ENCODE measurements at places on chromosomes 1 and 21.

GRCh38 chr1:243745356-243745755 is 104.7 kb downstream of the AKT3 start:
- no peak for DNase-seq

DNA sequence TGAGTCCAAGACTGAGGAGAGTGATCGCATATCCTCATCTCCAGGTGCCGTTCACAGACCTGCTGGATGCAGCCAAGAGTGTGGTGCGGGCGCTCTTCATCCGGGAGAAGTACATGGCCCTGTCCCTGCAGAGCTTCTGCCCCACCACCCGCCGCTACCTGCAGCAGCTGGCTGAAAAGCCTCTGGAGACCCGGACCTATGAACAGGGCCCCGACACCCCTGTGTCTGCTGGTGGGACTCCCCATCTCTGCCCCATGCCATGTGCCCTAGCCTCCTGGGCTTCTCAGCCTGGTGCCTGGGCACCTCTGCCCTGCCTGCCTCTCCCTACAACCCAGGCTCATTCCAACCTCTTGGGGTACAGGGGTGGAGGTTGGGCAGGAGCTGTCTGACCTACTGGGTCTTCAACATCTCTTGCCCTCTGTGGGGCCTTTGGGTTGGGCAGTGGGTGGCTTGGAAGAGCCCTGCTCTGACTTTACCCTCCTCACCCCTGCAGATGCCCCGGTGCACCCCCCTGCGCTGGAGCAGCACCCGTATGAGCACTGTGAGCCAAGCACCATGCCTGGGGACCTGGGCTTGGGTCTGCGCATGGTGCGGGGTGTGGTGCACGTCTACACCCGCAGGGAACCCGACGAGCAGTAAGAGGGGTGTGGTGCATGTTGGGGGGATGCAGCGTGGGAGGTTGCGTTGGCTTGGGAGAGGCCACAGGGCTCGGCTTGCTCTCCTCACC is 7.2 kb downstream of the AMPD2 start:
- no peak for DNase-seq

DNA sequence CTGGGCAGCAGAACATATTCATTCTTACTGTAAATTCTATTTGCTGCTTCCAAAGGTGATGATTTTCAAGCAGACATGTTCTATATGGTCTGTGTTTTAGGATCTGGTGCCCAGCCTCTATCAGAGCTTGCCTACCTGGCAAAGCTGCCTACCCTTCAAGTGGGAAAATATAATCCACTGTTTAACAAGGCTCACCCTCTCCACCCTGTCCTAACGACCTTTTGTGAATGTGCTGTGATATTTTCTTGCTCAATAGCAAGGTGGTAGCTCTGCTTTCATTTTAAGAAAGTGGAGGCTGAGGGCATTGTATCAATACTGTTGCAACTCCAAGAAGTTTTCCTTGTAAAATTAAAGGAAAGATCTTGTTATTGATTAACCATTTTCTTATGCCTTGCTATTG is 26.0 kb upstream of the AGO1 start:
- DNase-seq, result no peak

DNA sequence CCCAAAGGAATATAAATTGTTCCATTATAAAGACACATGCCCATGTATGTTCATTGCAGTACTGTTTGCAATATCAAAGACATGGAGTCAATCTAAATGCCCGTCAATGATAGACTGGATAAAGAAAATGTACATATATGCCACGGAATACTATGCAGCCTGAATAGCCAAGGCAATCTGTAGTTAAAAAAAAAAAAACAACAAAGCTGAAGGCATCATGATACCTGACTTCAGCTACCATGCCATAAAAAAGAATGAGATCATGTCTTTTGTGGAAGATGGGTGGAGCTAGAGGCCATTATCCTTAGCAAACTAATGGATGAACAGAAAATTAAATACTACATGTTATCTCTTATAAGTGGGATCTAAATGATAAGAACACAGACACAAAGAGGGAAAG is 36.0 kb downstream of the GPR88 start:
- DNase-seq, result no peak

- no peak for DNase-seq
Observed at GRCh38 chr1:95004013-95004412, 68.7 kb downstream of the ALG14 start.

- DNase-seq, result no peak
Observed at GRCh38 chr1:1883092-1883873, 7.6 kb downstream of the GNB1 start.

DNA sequence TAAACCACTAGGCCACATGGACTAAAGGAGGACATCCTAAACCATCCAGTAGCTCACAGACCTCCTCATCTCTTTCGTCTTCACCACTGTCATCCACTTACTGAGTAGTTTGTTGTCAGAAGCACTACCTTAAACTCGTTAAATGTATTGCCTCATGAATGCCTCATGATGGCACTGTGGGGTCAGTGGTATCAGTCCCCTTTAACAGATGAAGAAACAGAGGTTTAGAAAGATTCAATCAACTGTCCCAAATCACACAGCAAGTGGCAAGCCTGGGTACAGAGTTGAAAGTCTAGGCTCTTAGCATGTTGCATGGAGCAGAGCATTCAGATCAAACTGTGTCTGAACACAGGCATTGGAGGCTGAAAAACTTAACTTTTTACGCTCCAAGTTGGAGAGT is 183.6 kb upstream of the KIAA0040 start:
- DNase-seq, result no peak

- DNase-seq, result no peak
Observed at GRCh38 chr1:218394416-218394815, 49.3 kb downstream of the TGFB2 start.

DNA sequence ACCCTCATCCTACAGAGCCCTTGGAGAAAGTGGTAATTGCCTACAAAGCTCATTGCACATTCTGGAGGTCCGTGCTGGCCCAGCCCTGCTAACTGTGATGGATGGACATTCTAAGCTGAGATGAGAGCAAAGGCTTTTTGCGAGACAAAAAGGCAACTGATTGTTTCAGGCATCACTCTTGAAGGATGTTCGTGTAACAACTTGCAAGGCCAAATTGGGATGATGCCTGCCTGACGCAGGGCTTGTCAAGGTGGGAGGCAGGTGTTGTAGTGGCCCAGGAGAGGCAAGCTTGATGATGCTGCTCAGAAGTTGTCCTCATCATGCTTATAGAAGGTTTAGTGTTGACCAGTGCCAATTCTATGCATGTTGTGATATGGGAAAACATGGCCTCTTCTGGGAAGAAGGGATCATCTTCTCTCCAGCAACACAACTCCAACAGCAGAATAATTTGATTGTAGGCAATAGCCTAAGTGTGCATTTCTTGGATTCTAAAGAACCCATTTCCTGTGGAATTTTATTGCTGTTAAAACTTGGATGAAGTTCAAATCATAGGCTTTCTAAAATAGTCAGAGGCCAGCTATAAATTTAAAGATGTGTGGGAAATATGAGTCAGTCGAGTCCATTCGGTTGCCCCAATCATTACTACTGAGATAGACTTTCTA is 102.5 kb upstream of the COA6 start:
- no peak for DNase-seq

- DNase-seq, result peak; percentile 92
Observed at GRCh38 chr1:15525050-15526020, 1.3 kb upstream of the DNAJC16 start.

- DNase-seq, result no peak
Observed at GRCh38 chr1:24545662-24546061, 10.2 kb upstream of the NCMAP start.

DNA sequence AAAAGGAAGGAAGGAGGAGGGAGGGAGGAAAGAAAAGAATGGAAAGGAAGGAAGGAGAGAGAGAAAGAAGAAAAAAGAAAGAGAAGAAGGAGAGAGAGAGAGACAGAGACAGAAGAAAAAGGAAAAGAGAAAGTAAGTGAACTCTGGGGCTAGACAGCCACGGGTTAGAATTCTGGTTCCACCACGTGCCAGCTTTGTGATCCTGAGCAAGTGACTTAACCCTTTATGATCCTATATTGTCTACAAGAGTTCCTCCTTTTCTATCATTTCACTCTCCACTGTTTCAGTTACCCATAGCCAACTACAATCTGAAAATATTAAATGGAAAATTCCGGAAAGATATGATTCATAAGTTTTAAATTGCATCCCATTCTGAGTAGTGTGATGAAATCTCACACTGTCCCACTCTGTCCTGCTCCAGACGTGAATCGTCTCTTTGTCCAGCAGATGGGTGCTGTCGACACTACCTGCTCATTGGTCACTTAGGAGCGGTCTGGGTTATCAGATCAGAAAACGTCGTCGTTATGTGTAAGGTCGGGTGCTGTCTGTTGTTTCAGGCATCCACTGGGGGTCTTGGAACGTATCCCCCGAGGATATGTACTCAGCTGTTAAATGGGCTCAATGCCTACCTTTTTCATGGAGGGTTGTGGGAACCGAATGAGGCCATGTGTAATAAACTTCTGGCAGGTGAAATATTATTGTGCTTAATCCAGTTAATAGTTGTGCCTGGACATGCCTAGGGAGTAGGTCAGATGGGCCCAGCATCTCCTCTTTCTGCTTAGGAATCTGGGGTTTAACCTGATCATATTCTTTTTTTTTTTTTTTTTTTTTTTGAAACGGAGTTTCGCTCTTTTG is 19.1 kb downstream of the TMEM51 start:
- no peak for DNase-seq

DNA sequence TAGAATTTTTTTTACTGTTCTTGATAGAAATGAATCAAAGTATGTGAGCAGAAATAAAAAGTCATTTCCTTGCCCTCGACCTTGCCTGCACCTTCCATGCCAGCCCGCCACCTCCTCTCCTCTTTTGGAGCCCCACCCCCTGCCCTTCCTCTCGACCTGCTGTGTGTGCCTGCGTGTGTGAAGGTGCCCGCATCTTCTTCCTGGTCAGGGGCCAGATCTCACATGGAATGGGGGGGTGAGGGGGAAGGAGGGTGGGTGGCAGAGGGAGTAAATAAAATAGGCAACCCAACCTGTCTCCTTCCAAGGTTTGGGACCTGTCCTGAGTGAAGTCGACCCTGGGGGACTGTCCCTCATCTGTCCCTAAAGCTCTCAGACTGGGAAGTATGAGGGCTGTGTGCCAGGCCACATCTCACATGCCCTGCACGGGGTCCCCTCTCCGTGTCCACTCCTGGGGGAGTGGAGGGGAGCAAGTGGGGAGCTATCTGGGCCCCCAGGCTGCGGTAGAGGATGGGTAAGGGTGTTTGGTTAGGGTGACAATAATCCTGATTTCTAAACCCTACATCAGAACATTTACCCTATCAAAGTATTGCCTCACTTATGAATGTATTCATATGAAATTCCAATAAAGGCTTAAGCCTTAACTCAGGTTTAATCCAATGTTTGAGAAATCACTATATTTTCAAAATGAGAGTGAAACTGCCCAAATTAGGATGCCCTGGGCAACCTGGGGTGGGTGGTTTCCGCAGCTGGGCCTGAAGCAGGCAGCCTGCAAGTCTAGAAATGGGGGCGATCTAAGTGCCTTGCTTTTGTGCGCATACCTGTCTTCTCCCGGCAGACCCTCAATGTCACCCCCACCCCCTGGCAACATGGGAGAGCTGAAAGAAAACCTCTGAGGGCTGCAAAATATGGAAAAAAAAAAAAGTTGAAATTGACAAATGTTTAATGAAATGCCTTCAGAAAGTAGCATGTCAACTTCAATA is 15.4 kb downstream of the AMPD2 start:
- DNase-seq, result no peak

DNA sequence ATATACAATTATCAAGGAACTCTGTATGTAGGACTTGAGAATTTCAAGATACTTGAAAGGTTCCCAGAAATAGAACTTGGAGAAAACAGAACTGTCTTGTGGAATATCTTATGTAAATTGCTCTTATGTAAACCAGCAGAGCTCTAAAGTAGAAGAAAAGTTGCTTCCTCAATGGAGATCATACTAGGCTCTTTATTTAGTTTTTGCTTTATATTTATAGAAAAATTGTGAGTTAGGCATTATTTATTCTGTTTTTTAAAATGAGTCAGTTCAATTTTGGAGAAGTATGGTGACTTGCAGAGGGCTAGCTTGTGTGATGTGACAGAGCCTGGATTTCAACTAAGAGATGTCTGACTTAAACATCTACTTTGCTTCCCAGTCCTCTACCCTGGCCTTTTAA is 40.4 kb downstream of the ATP6V1G3 start:
- no peak for DNase-seq

DNA sequence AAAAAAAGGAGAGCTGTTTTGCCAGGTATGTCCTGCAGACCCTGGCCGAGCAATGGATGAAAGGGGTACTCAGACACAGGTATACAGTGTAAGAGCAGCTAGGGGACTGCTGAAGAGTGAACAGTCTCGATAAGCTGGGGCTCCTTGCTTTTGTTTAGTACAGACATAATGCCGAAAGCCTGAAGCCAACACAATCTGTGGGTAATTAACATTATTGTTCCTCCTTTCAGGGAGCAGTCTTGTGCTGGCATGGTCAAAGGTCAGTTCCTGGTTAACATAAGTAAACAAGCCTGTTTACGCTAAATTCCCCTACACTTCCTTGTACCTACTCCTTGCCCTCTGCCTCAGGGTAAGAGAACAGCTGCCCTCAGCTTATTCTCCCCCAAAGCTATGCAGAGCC is 272.3 kb upstream of the ST6GALNAC5 start:
- no peak for DNase-seq

- DNase-seq, result no peak
Observed at GRCh38 chr1:210677533-210677932, 348.8 kb downstream of the HHAT start.

DNA sequence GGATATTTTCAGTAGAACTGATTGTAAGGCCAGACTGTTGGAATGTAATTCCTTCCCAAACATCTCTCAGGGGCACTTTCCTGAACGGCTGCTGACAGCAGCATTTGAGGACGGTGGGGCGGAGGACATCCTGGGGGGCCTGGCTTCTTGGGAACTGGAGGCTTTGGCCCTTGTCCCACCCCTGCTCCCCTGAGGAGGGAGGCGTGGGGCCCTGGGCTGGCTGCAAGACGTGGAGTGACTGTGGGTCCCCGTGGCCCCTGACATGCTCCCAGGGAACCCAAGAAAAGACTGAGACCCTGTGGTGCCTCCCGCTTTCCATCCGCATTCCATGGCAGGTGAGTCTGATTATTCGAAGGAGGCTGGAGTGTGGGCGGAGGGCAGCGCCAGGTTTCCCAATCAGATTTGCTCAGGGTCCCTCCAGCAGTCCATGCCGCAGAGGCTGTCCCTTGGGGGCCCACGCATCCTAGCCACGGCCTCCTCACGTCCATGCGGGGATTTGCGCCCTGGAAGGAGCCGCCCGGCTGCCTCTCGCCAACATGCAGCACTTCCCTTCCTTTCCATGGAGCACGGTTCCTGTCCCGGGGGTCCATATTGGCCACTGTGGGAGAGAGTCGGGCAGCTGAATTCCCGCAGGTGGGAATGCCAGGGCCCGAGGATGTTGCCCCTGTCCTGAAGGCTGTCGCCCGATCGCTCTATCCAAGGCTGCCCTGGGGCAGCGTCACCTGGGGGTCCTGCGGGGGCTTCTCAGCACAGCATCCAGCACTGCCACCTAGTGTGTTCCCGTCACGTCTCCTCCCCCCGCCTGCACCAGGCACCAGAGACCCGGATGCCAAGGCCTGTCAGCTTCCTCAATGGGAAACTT is 69.0 kb downstream of the FAAP20 start:
- no peak for DNase-seq

DNA sequence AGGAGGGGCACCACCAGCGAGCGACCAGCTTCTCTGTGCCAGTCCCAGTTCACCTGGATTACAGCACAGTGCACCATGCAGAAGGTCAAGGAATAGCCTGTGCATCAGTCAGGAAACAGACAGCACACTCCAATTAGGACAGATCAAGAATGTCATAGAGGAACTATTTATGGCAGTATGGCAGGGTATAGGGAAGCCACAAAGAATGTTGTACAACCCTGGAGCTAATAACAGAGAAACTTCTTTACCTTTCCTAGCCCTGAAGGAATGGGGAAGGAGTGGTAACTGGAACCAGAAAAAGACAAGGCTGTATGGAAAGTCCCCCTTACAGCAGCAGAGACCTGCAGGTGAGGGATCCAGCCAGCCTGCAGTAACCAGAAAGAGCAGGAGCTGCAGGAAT is 87.8 kb upstream of the USP24 start:
- DNase-seq, result no peak
